CD8-positive, alpha-beta T cell (primary cell): ENCODE measurements at places on chromosomes 12 and 14.

- DNase-seq = no peak
Observed at GRCh38 chr12:88255224-88255623, 113.1 kb downstream of the TMTC3 start.

DNA sequence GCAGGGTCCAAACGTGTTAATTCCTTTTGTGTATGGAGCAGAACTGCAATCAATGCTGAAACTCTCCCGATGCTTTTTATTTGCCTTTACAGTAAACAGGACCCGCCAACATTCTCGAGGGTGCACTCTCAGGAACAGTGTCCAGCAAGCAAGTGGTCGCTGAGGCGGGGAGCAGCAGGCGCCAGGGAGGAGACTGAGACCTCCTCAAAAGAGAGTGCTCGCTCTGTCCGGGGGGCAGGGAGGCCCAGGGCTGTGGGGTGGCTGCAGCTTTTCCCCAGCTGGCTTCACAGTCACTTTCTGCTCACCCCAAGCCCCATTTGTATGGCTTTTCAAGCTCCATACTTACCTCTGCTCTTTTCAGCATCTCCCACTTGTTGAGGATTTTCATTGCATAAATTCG is 49.2 kb downstream of the CDC42BPB start:
- no peak for DNase-seq

DNA sequence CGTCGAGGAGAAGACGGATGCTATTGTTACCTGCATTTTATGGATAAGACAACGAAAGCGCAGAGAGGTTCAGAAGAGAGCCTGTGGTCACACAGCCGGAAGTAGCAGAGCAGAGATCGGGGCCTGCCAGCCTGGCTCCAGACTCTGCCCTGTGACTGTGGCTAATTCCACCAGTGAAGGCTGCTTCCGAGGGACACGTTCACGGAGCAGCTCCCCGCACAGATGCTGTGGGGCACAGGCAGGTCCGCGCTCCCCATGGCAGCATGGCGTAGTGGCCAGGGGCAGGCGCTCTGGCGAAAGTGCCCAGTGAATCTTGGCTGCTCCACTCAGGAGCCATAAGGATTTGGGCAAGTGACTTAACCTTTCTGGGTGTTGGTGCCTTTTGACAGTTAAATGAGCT is 9.8 kb downstream of the RIMBP2 start:
- DNase-seq = no peak

DNA sequence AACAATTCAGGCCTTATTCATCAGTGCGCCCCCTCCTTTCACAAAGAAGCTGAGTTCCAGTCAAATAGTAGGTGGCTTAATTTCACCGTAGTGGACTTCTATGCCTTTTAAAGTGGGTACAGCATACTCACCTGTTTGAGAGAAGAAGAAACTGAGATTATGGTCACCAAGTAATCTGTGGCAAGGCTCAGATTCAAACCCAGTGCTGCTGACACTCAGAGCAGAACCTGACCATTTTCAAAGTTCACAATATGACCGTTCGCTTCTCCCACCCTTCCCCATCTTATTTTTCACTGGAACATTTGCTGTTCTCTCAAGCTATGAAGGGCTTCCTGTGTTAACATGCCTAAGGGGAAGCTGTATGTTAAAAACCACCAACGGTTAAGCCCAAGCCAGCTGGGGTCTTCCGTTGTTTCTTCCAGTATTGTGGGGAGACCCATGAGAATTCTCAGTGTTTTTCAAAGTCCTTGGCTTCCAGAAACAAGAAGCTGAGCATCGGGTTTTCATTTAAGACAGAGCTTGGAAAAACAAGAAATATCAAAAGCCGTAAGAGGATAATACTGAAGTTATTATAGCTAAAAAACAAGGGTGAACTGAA is 6.1 kb upstream of the PSMA6 start:
- DNase-seq = no peak
